Stimulated activated CD8-positive, alpha-beta memory T cell treated with anti-CD3 and anti-CD28 coated beads, Interleukin-2, amount 100 ng/mL, for 1 hour (primary cell): ENCODE measurements at places on chromosomes 2 and 18.

- no peak for DNase-seq
Observed at GRCh38 chr2:105428387-105429018, 29.7 kb upstream of the FHL2 start.

DNA sequence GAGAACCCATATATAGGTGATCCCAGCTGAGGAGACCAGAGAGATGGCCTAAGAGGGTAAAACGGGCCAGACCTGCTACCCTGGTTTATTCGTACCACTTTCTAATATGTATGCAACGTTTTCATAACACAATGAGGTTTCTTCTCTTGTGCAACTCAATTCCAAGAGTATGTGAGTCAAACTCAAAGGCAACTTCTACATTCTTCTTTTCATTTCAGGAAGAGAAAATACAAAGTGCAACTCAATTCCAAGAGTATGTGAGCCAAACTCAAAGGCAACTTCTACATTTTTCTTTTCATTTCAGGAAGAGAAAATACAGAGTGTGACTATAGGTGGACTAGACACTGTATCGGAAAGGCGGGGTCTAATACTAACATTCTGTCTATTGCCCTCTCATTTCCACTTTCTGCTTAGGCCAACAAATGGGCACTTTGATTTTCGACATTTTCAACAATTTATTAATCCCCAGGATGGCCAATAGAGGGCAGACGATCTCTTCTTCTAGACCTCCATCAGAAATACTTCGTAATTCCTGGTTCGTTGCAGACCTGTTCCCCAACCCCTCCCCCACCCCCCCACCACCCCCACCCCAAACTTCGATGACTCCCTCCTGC lies 3.7 kb upstream of the CRIM1 start:
- DNase-seq: no peak

- no peak for DNase-seq
Observed at GRCh38 chr2:191043438-191043837, 29.5 kb upstream of the STAT1 start.

DNA sequence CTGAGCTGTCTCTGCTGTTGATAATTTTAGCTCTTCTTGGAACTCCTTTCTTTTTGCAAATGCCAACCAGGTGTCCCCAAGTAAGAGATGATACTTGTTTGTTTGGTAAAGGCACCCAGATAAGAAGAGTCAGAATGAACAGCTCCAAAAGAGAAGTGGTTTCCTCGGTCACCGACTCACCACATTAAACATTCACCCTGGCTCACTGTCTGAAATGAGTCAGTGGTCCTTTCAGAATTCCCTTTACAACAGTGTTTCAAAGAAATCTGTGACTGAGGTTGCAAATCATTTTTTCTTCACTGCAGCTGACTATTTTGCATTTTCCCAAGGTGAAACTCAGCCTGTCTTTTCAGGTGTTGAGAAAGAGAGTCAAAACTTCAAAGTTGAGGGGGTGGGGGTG lies 16.2 kb upstream of the CXCR4 start:
- DNase-seq: no peak

DNA sequence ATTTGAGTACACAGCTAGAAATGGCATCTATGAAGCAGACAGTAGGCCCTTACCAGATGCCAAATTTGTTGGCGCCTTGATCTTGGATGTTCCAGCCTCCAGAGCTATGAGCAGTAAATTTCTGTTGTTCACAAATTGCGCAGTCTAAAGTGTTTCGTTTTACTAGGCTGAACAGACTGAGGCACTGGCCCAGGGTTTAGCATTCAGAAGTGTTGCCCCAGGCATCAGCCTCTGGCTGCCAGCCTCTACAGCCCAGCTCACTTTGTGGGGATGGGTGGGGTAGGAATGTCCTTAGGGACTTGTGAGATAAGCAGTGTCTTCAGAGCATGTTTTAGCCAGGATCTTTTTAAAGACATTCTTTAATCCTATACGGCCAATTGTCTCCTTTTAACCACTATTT lies 51.5 kb upstream of the MGAT5 start:
- DNase-seq: no peak

DNA sequence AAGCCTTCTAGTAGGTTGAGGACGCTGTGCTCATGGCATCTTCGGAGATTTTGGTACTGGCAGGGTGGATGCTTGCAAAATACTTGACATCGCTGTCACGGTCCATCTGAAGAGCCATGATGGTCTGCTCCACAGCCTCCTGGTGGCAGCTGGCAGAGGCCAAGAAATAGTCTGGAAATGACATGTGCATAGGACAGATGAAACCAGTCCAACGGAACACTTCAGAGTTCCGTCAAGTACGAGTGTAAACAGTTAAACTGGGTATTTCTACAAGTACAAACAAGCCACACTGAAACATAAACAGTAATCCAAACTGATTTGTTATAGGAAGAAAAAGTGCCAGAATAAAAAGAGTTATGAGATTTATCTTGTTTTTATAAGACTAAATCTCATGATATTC lies 66.6 kb downstream of the PPP4R1 start:
- no peak for DNase-seq

- no peak for DNase-seq
Observed at GRCh38 chr2:131010566-131010965, 82.7 kb downstream of the FAM168B start.

- DNase-seq: no peak
Observed at GRCh38 chr2:44744961-44745892, 196.3 kb upstream of the SIX3 start.

GRCh38 chr2:4597400-4597799 lies 894.0 kb downstream of the DCDC2C start:
- DNase-seq: no peak

DNA sequence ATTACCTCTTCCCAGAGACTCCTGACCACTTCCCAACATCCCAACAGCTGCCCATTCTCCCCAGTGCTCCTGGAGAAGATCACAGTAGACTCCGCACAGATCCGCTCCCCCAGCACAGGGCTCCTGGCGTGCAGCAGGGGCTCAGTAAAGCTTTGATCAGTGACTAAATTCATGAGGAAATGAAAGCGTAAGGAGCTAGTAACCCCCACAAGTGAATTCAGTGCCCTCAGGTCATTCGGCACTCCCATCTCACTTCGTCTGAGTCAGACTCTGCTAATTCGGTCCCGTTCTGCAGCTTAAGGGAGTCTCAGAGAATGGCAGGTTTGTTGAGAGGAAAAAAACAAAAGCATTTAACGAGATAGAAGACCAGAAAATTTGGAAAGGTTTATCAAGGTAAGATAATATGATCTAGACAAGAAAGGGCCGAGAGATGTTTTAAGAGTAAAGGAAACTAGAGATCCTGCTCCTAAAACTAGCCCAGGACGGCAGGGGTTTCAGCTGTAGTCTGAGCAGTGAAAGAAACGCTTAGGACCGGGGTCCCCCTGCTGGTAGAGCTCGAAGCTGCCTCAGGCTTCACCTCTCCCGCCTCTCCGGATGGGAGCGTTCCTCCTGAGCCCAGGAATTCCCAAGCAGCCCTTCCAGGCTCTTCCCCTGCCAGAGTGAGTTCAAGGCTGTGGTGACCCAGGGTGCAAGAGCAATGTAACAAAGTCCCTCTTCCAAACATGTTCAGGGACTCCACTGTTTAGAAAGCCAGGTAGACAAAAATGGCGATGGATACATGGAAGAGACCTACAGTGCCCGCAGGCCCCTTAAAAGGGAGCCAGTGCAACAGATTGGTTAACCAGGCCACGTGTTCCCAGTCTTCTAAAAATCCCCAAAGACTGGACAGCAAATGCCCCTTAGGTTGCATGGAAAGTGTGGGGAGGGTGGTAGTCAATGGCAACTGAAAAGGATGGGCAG lies 127.3 kb downstream of the DNER start:
- DNase-seq: no peak

GRCh38 chr18:5519448-5520298 lies 24.1 kb downstream of the EPB41L3 start:
- DNase-seq: no peak

- DNase-seq: no peak
Observed at GRCh38 chr2:64797881-64798575, 144.3 kb upstream of the SERTAD2 start.

GRCh38 chr2:134314681-134315368 lies 61.0 kb downstream of the MGAT5 start:
- no peak for DNase-seq

- no peak for DNase-seq
Observed at GRCh38 chr2:181411105-181411849, 45.9 kb upstream of the ITGA4 start.
